Aorta (tissue), 5 donors: ENCODE measurements at places on chromosomes 7 and 10.
A peak's percentile ranks its signal among the peaks of the same experiment; 100 is the strongest.

DNA sequence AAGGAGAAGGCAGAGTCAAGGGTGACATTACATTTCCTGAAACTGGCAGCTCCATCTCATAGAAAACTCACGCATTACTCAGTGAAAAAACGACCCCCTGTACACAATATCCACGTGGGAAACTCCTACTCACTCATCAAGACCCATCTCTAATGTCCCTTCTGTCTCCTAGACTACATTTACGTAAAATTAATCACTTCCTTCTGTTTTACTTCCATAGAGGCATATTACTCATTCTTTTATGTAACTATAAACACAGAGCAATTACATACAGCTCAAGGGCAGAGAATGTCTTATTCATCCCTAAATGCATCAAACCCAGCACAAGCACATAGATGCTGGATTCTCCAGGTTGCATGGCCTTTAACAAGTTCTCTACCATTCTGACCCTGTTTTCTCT is 281.8 kb downstream of the KCNMA1 start:
- no peak for DNase-seq

DNA sequence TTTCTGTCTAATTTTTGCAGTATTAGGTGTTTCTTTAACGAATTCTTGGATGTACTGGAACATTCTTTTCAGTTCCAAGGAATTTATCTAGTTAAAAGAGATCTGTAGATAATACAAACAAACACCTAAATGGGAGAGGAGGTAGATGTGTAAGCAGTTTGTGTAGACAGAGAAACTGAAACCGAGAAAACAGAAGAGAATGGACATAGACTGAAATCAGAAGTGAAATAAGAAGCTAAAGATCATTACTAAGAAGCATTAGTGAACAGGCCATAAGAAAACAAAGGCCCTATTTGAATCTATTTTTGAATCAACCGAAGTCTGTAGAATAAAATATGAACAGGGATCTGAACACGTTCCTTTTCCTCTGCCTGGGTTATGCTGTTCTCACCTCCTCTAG is 26.5 kb upstream of the TMEM229A start:
- DNase-seq: no peak

GRCh38 chr7:157077986-157078644 is 60.6 kb upstream of the UBE3C start:
- DNase-seq: no peak

DNA sequence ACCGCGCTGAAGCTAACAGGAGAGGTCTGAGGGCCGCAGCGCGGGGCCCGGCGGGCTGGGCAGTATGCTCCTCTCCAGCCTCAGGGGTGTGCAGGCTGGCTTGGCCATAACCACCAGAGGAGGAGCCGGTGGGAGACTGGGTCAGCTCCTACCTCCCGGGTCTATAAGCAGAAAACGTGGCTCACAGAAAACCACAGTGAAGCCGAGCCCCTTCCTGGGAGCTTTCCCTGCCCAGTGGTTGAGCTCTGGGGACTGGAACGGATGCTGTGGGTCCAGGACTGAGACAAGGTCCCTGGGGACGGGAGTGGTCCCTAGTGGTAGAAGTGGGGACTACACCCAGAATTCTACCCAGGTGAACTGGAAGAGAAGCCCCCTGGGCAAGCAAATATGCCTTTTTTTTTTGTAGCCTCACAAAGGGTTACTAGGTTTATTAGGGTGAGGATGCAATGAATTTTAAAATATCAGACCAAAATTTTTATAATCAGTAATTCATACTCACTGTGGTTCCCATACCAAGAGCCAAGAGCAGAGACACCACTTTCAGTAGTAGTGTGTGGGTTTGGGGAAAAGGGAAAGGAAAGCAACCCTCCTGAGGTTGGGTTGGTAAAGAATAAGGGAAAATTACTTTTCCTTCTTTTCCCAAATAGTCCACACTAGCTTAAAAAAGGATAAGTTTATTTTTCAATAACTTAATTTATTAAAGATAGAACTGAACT is 67.9 kb upstream of the PRKCQ start:
- DNase-seq: peak; percentile 48

- DNase-seq: no peak
Measured at GRCh38 chr10:71277914-71278665, 41.0 kb upstream of the SLC29A3 start.

DNA sequence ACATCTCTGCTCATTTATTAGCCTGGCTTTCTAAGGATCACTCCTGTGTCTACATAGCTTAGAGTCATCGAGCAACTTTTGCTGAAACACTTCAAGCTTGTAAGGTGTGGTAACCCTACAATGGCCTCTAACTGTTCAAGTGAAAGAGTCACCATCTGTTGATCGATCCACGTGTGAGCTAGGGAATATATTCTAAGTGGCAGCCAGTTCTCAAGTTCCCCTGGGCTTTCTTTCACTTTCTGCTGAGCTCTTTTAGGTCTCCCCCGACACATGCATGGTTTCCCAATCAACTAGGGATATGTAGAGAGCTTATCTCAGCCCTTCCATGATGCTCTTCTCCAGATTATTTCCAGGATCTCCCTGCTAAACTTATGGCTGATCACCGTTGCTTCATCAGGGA is 15.5 kb downstream of the AOAH start:
- no peak for DNase-seq

DNA sequence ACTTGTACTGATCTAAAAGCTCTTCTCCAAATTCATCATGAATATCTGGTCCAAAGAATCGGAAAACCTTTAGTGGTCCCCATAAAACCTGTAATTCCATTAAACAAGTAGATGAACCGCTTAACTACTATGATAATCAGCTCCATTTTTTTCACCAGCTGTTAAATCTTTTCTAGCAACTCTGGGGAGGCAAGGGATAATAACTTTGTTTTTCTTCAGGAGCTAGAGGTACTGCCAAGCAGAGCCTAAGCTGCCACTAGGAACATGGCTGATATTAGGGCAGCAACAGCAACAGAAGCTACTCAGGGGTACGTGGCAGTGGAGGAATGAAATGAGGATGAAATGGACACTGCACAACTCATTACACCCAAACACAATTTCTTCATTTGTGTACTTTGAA is 138.0 kb downstream of the SRPK2 start:
- no peak for DNase-seq

GRCh38 chr7:80216996-80217842 is 82.6 kb downstream of the GNAI1 start:
- no peak for DNase-seq
